ENCODE measurements at places on chromosomes 2 and 18.

GRCh38 chr18:6004683-6005082, 109.4 kb upstream of the TMEM200C start:
- no peak for DNase-seq

DNA sequence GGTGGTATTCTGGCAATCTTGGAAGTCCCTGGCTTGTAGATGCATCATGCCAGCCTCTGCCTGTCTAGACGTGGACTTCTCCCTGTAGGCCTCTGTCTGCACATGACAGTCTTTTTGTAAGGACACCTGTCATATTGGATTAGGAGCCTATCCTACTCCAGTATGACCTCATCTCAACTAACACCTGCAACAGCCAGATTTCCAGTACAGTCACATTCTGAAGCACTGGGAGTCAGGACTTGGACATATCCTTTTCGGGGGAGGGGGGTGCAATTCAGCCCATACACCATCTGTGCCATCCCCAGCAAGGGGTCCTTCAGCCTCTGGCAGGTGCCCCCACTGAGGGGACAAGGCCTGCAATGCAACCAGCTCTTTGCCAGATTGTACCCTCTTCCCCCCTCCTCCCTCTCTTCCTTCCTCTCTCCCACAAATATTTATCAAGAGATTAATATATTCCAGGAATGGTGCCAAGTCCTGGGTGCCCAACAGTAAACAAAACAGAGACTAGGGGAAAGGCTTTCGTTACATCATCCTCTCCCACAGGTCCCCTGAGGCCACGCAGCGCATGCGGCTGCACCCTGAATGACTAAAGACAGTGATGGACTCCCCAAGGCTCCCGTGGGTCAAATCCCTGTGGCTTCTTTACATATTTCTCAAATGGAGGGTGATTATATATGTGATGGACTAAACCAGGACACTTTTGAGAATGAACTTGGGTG, 20.5 kb upstream of the MYCN start:
- no peak for DNase-seq

DNA sequence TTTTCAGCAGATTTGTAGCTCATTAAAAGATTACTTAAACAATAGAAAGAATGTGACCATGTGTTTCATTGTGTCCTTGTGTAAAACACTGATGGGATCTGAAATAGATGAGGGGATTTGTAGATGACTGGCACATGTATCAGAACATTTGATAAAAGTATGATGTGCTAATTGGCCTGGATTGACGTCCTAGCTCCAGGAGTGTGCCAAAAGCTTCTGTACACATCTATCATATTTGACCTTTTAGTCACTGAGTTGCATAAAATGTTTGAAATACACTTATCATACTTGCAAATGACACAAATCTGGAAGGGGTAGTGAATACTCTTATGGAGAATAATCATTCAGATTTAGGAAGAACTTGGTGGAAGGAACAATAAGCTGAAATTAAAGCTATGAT, 778.5 kb downstream of the ERBB4 start:
- DNase-seq = no peak

DNA sequence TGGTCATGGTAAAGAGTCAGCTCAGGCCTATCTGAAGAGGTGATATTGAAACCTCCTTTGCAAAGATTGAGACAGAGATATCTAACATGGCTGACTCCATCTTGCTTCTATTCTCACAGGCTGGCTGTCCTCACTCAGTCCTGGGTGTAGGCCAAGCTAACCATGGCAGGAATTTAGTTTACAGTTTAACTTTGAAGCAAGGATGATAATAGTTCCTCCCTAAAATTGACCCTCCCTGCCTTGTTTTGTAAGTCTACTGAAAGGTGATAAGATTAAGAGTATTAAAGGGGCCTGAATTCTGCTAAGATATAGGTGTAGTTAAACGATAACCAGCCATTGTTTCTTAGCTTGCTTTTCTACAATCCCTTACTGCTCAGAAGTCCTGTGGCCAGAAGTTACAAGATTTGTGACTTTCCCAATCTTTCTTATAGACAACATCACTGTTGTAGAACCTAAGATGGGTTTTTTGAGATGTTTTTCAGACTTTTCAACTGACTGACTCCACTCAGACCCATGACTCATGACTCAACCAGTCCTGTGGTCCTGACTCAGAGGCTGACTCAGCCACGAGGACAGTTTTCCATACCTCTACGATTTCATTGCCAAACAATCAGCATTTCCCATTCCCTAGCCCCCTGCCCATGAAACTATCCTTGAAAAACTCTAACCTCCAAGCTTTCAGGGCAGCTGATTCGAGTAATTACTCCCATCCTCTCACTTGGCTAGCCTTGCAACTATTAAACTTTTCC, 195.7 kb upstream of the SESTD1 start:
- DNase-seq = no peak

DNA sequence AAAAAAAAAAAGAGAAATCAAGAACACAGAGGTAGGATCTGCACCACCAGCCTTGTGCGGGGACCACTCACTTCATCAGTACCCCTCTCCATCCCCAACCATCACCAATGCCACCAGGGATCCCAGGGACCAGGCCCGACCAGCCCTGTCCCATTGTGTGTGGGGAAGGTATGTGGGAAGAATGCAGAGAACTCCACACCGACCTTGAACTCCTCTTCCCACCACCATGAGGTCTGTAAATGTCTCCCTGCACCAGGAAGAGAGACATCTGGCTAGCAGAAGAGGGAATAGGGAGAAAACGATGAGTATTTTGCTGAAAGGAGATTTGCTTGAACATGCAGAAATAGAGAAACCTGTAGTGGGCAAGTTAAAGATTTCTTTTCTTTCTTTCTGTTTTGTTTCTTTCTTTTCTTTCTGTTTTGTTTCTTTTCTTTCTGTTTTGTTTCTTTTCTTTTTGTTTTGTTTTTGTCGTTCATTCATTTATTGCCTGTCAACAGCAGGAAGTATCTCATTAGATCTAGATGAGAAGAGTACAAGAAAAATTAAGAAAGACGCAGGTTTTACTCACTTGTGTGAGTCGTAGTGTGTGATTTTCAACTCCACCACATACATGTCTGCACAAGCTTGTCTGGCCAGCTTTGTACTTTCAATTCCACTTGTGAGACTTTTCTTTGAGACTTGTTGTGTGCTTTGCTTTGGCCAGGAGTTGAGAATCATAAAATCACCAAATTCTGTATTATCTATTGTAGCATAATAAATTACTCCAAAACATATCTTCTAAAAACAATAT, 179.8 kb upstream of the HAAO start:
- no peak for DNase-seq

DNA sequence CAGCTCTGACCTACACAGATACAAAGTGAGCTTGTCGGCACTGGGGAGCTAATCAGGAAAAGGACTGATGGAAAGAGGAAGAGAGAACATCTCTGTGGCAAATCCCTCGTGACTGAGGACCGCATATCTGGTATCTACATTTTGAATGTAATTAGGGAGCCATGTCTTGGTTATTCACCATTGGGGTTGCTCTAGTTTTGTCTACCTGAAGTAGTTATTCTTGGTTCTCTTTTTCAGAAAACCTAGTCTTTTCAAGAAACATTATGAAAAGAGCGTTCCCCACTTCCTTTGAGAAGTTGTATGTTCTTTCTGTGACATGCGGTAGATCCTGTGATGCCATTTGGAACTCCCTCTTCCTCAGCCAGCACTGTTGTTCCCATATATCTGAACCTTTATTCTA, 104.4 kb downstream of the DOCK10 start:
- DNase-seq = no peak

All from stimulated activated CD8-positive, alpha-beta memory T cell treated with anti-CD3 and anti-CD28 coated beads, Interleukin-15, amount 100 ng/mL, for 4 hours (primary cell).